ENCODE measurements at places on chromosomes 5 and 9.
A peak's percentile ranks its signal among the peaks of the same experiment; 100 is the strongest.

GRCh38 chr5:117455236-117456233 lies 880.9 kb upstream of the SEMA6A start:
- H3K4me3 ChIP-seq: no peak overlapping the region
- H3K4me1 ChIP-seq: no peaks in the 10 kb centered on the region
- H3K27me3 ChIP-seq: no peaks in the 10 kb centered on the region
- H3K36me3 ChIP-seq: no peaks in the 10 kb centered on the region

DNA sequence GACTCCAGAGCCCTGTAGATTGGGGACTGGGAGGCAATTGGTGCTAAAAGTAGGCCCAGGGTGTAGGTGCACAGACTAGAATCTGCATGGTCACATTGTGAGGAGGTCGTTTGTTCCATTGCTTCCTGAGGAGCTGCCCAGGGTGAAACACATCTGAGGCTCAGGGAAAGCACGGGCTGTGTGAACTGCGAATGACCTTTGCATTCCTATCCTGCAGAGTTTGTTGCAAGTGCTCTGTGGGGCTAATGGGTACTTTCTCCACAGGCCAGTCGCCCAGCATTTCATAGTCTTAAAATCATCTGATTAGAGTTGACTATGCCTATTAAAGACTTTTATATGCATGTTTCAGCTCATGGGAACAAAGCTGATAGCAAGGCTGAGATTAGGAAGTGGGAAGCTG lies 14.4 kb upstream of the SLC46A2 start:
- no peaks in the 10 kb centered on the region for H3K36me3 ChIP-seq
- H3K27me3 ChIP-seq: no peaks in the 10 kb centered on the region
- DNase-seq: no peak
- H3K4me1 ChIP-seq: no peaks in the 10 kb centered on the region
- no peak overlapping the region for H3K27ac ChIP-seq

- H3K36me3 ChIP-seq: no peaks in the 10 kb centered on the region
- no peaks in the 10 kb centered on the region for H3K4me1 ChIP-seq
- H3K27me3 ChIP-seq: no peaks in the 10 kb centered on the region
- H3K27ac ChIP-seq: no peak overlapping the region
- DNase-seq: no peak
Observed at GRCh38 chr5:90386099-90386710, 23.4 kb downstream of the CETN3 start.

- H3K36me3 ChIP-seq: no peaks in the 10 kb centered on the region
- no peaks in the 10 kb centered on the region for H3K27me3 ChIP-seq
- H3K27ac ChIP-seq: no peak overlapping the region
- DNase-seq: no peak
- H3K4me1 ChIP-seq: peaks cover 26% of the 10 kb centered on the region
Observed at GRCh38 chr5:50711280-50711679, 44.8 kb downstream of the PARP8 start.

- H3K36me3 ChIP-seq: no peaks in the 10 kb centered on the region
- no peak overlapping the region for H3K4me3 ChIP-seq
- H3K4me1 ChIP-seq: no peaks in the 10 kb centered on the region
- no peak for DNase-seq
- no peak overlapping the region for H3K27ac ChIP-seq
Observed at GRCh38 chr9:116096046-116096445, 57.5 kb upstream of the PAPPA start.

DNA sequence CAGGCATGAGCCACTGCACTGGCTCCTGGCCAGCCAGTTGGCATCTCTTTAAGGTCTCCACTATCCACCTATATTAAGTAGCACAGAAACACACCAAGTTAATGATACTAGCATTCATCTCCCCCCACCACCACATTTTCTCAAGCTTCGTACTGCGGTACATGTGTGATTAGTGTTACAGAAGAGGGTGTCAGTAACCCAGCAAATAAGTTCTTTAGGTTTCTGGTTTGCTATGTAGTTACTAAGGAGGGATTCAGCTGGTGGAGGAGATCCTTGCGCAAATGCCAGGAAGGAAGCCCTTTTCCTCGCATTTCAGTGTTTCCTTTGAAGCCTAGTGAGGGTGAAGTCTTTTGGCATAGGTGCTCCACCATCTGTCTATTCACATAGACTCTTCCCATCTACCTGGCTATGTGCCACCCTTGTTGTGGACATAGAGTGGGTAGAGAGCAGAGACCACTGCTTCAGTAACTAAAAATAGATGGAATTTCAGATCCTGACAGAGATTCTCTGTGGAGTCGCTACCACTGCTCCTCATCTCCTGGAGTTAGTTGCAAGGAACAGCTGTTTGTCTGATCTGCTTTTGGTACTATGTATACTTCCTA lies 16.7 kb downstream of the UBE2D2 start:
- H3K27me3 ChIP-seq: no peaks in the 10 kb centered on the region
- H3K36me3 ChIP-seq: no peaks in the 10 kb centered on the region
- H3K27ac ChIP-seq: no peak overlapping the region

- no peaks in the 10 kb centered on the region for H3K27me3 ChIP-seq
- no peak overlapping the region for H3K4me3 ChIP-seq
- H3K36me3 ChIP-seq: no peaks in the 10 kb centered on the region
- peaks cover 9% of the 10 kb centered on the region for H3K4me1 ChIP-seq
- DNase-seq: no peak
- no peak overlapping the region for H3K27ac ChIP-seq
Observed at GRCh38 chr5:96648023-96648422, 14.2 kb upstream of the CAST start.

GRCh38 chr5:56359809-56360685 lies 126.9 kb upstream of the ANKRD55 start:
- no peaks in the 10 kb centered on the region for H3K36me3 ChIP-seq
- DNase-seq: no peak
- no peak overlapping the region for H3K4me3 ChIP-seq
- peaks cover 8% of the 10 kb centered on the region for H3K4me1 ChIP-seq
- H3K27me3 ChIP-seq: no peaks in the 10 kb centered on the region
- H3K27ac ChIP-seq: no peak overlapping the region

DNA sequence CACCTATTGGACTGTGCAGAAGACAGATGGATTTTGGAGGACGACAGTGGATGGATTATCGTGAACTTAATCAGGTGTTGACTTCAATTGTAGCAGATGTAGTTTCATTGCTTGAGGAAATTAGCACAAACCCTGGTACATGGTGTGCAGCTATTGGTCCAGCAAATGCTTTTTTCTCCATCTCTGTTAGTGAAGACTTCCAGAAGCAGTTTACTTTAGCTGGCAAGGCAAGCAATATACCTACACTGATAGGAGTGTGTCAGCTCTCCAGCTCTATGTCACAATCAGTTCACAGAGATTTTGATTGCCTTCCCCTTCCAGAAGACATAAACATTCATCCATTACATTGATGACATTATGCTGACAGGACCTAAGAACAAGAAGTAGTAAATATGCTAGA lies 35.7 kb upstream of the ROR2 start:
- H3K36me3 ChIP-seq: no peaks in the 10 kb centered on the region
- no peaks in the 10 kb centered on the region for H3K27me3 ChIP-seq
- no peak overlapping the region for H3K27ac ChIP-seq
- H3K4me3 ChIP-seq: no peak overlapping the region

DNA sequence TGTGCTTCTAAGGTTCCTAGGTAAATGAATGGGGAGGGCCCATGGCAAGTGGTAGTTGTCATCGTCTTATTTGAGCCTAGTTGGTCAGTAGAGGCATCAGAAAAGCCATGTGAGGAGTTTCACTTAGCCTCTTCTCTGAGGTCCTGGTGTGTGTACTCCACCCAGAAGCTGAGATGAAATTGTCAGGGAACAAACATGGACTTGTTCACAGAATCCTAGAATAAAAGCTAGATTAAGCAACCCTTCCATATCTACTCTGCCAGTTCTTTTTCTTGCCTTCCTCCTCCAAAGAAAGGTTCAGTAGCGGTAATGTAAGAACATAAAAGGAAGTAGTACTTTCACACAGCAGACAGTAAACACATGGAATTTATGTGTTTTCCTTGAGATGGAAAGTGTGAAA lies 70.4 kb downstream of the ARHGAP26 start:
- H3K27me3 ChIP-seq: no peaks in the 10 kb centered on the region
- no peak overlapping the region for H3K4me3 ChIP-seq
- H3K4me1 ChIP-seq: peaks cover 57% of the 10 kb centered on the region
- H3K27ac ChIP-seq: peak overlapping the region; percentile 65
- H3K36me3 ChIP-seq: no peaks in the 10 kb centered on the region

DNA sequence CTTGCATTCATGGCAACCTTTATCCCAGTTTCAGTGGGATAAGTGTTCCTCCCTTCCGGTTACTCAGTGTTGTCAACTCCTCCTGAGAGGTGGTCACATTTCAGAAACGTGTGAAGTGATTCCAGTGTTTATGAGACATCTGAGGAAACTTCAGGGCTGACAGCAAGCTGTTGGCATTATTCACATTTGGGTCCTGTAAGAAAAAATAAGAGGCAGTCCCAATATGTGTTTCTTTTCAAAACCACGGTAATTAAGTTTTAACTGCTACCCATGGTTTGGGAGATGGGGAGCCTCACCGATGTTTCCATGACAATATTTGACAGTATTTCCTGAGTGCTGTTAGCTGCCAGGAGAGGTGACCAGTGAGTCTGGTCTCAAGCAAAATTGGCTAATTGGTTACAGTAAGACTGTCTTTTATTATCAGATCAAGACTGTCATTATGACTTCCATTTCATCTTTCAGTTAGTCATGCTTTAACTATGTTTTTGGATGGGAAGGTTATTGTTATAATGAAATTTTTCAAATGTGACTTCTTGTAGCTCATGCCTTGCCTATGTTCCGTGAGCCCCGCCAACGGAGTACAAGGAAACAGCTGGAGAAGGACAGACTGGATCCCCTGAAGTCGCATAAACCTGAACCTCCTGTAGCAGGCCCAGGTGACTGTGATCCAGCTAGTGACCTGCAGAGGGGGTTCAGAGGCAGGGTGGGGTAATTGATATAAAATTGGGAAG lies 115.3 kb downstream of the GDNF start:
- H3K4me1 ChIP-seq: no peaks in the 10 kb centered on the region
- no peak for DNase-seq
- H3K36me3 ChIP-seq: peaks cover 29% of the 10 kb centered on the region
- H3K4me3 ChIP-seq: no peak overlapping the region
- H3K27ac ChIP-seq: no peak overlapping the region
- H3K27me3 ChIP-seq: no peaks in the 10 kb centered on the region

DNA sequence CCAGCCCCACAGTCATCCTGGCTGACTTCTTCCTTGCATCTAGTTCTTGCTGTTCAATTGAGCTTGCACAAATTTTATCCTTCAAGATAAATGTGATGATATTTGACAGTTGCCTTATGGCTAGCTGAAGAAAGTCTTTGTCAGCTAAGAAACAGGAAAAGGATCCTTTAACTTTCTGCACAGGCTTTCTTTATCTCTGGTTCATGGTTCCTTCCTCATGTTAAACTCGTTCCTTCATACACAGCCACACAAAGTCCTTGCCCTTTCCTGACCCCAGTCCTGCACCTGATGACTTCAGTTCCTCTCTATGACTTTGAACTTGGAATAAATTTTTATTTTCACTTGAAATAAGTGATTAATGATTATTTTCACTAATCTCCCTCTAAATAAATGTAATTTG lies 132.5 kb upstream of the PRSS3 start:
- no peaks in the 10 kb centered on the region for H3K27me3 ChIP-seq
- H3K4me1 ChIP-seq: no peaks in the 10 kb centered on the region
- no peak overlapping the region for H3K4me3 ChIP-seq
- no peak overlapping the region for H3K27ac ChIP-seq

GRCh38 chr5:55427157-55427556 lies 107.6 kb downstream of the PLPP1 start:
- H3K4me1 ChIP-seq: no peaks in the 10 kb centered on the region
- H3K27me3 ChIP-seq: no peaks in the 10 kb centered on the region
- H3K4me3 ChIP-seq: no peak overlapping the region
- H3K36me3 ChIP-seq: no peaks in the 10 kb centered on the region
- no peak for DNase-seq

DNA sequence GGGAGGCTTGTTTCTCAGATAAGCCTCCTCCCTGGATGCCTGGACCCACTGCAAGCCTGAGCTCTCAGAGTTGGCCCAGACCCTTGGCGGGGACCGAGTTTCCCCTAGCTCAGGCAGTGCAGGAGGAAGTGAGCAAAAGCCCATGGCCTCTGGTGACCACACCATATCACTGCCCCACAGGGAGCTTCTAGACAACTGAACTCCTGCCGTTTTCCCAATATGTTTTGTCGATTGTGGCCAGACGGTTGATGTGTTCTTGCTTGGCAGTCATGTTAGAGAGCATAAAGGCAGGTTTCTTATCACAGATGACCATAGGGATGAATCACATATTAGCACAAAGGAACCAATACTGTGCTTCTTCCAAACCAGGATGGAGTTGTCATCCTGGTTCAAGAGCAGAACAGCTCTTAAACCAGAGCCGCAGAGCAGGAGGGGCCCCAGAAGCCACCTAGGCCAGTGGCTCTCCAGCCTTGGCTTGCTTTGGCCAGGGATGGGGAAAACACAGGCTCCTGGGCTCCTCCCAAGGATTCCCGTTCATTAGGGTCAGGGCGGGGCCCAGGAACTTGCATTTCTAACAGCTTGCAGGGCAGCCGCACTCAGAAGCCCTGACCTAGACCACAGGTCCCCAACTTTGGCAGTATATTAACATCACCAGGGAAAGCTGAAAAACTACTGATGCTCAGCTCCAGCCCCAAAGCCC lies 113.1 kb upstream of the TBC1D2 start:
- no peak for DNase-seq
- no peak overlapping the region for H3K4me3 ChIP-seq
- H3K36me3 ChIP-seq: no peaks in the 10 kb centered on the region
- H3K27me3 ChIP-seq: no peaks in the 10 kb centered on the region

DNA sequence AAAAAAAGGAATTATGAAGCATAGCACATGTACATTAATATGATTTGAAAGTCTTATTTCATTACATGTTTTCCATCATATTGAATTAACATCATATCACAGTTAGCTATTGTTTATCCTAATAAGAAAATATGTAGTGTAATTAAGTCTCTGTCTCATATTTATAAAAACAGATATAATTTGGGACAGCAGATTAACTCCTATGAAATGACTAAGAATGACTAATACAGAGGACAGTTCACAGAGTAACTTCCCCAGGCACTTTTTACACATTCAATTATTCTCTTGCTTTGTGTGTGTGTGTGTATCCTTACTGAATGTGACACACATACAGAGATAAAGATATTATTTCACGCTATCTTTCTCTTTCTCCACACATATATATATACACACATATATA lies 2400.9 kb upstream of the C9orf72 start:
- H3K27ac ChIP-seq: no peak overlapping the region
- no peak for DNase-seq
- no peaks in the 10 kb centered on the region for H3K27me3 ChIP-seq
- H3K4me1 ChIP-seq: no peaks in the 10 kb centered on the region

- no peaks in the 10 kb centered on the region for H3K27me3 ChIP-seq
- H3K4me3 ChIP-seq: no peak overlapping the region
- no peaks in the 10 kb centered on the region for H3K4me1 ChIP-seq
Observed at GRCh38 chr5:172496671-172497371, 42.5 kb upstream of the SH3PXD2B start.

DNA sequence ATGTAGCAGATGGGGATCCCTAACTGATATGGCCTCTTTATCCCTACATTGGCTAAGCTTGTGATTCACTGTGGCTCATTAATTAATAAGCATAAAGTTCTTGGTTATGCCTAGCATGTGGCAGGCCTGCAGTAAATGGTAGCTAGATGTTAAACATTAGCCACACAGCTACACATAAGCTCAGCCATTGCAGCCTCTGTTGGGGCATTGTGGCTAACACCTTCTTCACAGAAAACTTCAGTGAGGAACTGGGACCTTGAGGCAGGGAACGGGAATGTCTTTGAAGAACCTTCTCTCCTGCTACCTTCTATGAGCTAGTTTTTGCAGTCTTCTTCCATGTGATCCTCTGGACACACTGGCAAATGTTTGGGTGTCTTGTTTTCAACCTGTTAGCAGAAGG lies 338.2 kb downstream of the NTRK2 start:
- H3K4me1 ChIP-seq: no peaks in the 10 kb centered on the region
- H3K36me3 ChIP-seq: no peaks in the 10 kb centered on the region
- no peak overlapping the region for H3K4me3 ChIP-seq
- no peak for DNase-seq
- H3K27ac ChIP-seq: no peak overlapping the region
